ENCODE measurements at places on chromosomes 4 and X.

GRCh38 chr4:55808186-55808585 lies 11.4 kb upstream of the EXOC1L start:
- DNase-seq, result peak; percentile 91

- DNase-seq, result peak; percentile 48
These were observed 91.1 kb upstream of the VEGFC start for GRCh38 chr4:176883681-176884418.

DNA sequence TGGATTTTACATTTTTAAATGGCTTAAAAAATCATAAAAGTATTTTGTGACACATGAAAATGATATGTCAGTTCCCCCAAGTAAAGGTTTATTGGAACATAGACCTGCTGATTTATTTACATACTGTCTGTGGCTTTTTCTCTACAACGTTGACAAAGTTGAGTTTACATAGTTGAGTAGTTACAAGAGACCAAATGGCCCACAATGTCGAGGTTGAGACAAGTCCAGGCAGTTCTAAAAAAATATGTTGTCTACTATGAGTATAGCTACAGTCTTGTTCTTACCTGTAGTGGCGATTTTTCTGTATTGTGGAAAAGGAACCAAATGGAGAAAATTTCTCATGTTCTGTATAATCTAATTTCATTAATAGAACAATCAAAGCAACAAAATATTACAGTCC lies 163.2 kb downstream of the FRAS1 start:
- no peak for DNase-seq

GRCh38 chr4:48491514-48492176 lies 1.6 kb downstream of the ZAR1 start:
- no peak for DNase-seq
